ENCODE measurements at places on chromosomes 2 and 18. TPM values are rescaled to one million over a fixed set of nuclear protein-coding genes. Genes with fewer than 3 reads are reported as not detected.

Gene GLI2
- total RNA-seq: 3.9 TPM

Gene ANKRD12
- 51.5 TPM for total RNA-seq

Gene SGPP2
- 8.8 TPM for total RNA-seq

Gene TMEM247
- not detected for total RNA-seq

Gene PROC
- not detected for total RNA-seq

Gene LYG2
- not detected for total RNA-seq

Measured in left cardiac atrium (tissue), 4 donors.